ENCODE measurements at places on chromosomes 2 and 18. TPM values are rescaled to one million over a fixed set of nuclear protein-coding genes. Genes with fewer than 3 reads are reported as not detected.
A peak's percentile ranks its signal among the peaks of the same experiment; 100 is the strongest.

DNA sequence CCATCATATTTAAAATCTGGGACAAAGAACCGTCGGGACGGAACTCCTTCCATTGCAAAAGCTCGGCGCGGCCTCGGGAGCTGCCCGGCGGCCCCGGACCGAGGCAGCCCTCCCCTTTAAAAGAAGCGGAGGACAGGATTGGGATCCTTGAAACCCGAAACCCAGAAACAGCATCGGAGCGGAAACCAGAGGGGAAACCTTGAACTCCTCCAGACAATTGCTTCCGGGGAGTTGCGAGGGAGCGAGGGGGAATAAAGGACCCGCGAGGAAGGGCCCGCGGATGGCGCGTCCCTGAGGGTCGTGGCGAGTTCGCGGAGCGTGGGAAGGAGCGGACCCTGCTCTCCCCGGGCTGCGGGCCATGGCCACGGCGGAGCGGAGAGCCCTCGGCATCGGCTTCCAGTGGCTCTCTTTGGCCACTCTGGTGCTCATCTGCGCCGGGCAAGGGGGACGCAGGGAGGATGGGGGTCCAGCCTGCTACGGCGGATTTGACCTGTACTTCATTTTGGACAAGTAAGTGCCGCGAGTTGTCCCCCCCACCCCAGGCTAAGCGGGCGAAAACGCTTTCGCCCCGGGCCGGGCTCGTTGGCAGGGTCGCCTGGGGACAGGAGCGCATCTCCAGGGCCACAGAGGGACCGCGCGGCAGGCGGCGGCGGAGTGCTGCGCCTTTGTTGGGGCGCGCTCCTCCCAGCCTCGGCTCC is at the start of gene ANTXR1:
TSS of gene ANTXR1 (plus strand) at position 38 of the 698 bp plus-strand sequence. CDS start at position 359, 321 bp downstream.
- DNase-seq, result peak; percentile 32
- peak within 1 kb of the TSS; percentile 60 for H3K27ac ChIP-seq
- H3K27me3 ChIP-seq, result peaks cover 25% of the 10 kb centered on the region
- H3K4me3 ChIP-seq, result peak within 1 kb of the TSS; percentile 67

DNA sequence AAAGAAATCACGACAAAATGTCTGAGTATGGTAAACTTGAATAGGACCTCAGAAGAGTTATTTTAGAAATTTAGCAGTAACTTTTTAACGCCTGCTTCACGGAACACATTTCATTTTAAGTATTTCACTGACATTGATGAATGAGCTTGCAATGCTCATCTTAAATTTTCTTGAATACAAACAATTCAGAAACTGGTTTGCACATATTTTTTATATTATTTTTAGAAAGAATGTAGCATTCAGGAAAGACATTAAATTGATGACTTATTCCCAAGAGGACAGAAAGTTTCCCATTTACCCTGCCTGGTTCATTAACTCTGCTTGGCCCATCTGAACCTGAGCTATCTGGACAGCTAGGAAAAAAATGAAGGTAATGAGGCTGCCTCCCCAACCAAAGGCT is 89.3 kb downstream of the MBD2 start:
- no peak for DNase-seq
- no peaks in the 10 kb centered on the region for H3K27me3 ChIP-seq
- no peak overlapping the region for H3K27ac ChIP-seq
- H3K36me3 ChIP-seq, result no peaks in the 10 kb centered on the region

DNA sequence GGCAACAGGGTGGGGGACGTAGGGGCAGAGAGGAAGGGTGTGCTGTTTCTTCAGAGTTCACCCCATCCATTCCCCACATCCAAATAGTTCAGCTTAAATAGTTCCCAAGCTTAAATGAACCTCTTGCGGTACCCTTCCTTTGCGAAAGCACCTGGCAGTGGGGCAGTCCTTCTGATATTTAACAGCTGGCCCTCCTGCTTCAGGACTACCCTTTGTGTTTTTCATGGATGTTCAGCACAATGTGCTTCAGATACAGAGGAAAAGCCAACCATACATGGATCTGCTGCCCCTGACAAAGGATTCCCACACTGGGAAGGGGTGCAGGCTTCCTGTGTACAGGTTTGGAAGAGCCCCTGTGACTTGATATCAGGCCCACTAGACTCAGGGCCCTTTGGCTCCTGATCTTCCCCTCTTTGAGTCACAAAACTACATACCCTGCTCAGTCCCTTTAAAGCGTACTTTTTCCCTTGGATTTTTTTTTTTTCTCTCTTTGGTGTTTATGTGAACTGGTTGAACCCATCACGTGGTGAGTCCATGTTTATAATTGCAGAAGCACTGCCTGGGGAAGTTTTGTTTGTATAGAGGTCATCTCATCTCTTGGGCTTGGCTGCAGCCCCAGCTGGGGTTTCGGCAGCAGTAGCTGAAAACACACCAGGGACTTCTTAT is 45.3 kb upstream of the IGFBP5 start:
- H3K27ac ChIP-seq, result peak overlapping the region; percentile 57
- no peak overlapping the region for H3K4me3 ChIP-seq
- no peaks in the 10 kb centered on the region for H3K27me3 ChIP-seq
- no peak for DNase-seq
- peaks cover 22% of the 10 kb centered on the region for H3K4me1 ChIP-seq

GRCh38 chr2:5756272-5756671 is 64.1 kb downstream of the SOX11 start:
- no peak overlapping the region for H3K4me3 ChIP-seq
- no peak overlapping the region for H3K27ac ChIP-seq
- DNase-seq, result no peak

GRCh38 chr2:19359456-19359855 is 1.0 kb upstream of the OSR1 start:
- peaks cover 20% of the 10 kb centered on the region for H3K4me1 ChIP-seq
- no peak overlapping the region for H3K4me3 ChIP-seq

- H3K36me3 ChIP-seq, result no peaks in the 10 kb centered on the region
- no peaks in the 10 kb centered on the region for H3K27me3 ChIP-seq
- H3K4me3 ChIP-seq, result peak overlapping the region; percentile 82
- no peak for DNase-seq
Measured at GRCh38 chr2:46701152-46701551, 214.5 kb downstream of the MCFD2 start.

GRCh38 chr2:118813111-118813510 is 34.3 kb downstream of the EN1 start:
- no peak for DNase-seq
- H3K4me3 ChIP-seq, result no peak overlapping the region
- H3K27me3 ChIP-seq, result no peaks in the 10 kb centered on the region

DNA sequence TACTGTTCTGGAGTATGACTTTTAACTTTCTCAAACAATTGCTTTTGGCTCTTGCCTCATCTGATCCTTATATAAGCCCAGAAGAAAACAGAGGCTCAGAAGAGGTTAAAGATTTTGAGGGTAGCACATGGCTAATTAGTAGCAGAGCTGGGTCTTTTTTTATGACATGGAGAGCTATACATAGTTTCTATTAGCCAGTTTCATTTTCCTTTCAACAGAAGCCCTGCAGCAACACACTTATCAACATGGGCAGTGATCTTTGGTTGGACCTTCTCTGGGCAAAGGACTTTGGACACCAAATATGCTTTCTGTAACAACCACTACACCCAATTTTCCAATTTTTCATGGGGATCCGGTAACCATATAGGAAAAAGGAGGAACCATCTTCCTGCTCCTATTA is 64.9 kb downstream of the NCKAP5 start:
- no peak overlapping the region for H3K27ac ChIP-seq
- H3K27me3 ChIP-seq, result no peaks in the 10 kb centered on the region
- H3K36me3 ChIP-seq, result no peaks in the 10 kb centered on the region
- DNase-seq, result no peak
- no peak overlapping the region for H3K4me3 ChIP-seq

GRCh38 chr2:197097578-197098366 is 171.3 kb upstream of the PGAP1 start:
- H3K27me3 ChIP-seq, result no peaks in the 10 kb centered on the region
- no peak overlapping the region for H3K4me3 ChIP-seq
- H3K27ac ChIP-seq, result peak overlapping the region; percentile 38
- no peak for DNase-seq

DNA sequence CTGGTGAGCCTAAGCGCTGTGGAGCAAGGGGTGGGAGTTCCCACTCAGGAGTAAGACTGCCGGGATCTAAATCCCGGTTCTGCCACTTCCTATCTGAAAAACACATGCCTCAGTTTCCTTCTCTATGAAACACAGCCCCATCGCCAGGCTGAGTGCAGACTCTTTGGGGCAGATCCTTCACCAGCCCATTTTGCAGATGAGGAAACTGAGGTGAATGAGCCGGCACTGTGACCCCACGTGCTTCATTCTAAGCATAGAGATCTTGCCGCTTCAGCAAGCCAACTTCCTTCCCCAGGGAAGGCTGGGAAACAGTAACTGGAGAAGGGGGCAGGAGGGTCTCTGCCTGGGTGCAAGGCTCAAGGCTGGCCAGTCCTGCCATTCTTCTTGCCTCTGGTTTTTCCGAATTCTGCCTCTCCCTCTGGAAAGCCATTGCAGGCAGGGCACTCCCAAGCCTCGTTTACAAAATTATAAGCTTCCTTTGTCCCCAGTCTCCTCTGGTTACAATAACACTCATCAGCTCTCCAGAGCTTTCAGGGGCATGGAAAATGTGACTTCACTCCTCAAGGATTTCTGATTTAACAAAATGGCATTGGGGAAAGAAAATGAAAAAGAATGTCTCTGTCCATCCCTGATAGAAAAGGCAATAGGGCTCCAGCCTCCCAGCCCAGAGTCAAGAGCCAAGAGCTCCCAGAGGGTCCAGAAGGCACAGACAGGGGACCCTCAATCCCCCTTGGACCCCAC is 249.2 kb downstream of the TNS1 start:
- H3K27ac ChIP-seq, result no peak overlapping the region
- no peaks in the 10 kb centered on the region for H3K27me3 ChIP-seq
- H3K4me1 ChIP-seq, result peaks cover 4% of the 10 kb centered on the region
- DNase-seq, result no peak
- no peak overlapping the region for H3K4me3 ChIP-seq
- no peaks in the 10 kb centered on the region for H3K36me3 ChIP-seq

- H3K4me3 ChIP-seq, result no peak overlapping the region
- H3K27ac ChIP-seq, result peak overlapping the region; percentile 71
- no peaks in the 10 kb centered on the region for H3K27me3 ChIP-seq
- no peak for DNase-seq
- peaks cover 65% of the 10 kb centered on the region for H3K4me1 ChIP-seq
- H3K36me3 ChIP-seq, result no peaks in the 10 kb centered on the region
Measured at GRCh38 chr2:54603357-54603756, 120.1 kb upstream of the EML6 start.

DNA sequence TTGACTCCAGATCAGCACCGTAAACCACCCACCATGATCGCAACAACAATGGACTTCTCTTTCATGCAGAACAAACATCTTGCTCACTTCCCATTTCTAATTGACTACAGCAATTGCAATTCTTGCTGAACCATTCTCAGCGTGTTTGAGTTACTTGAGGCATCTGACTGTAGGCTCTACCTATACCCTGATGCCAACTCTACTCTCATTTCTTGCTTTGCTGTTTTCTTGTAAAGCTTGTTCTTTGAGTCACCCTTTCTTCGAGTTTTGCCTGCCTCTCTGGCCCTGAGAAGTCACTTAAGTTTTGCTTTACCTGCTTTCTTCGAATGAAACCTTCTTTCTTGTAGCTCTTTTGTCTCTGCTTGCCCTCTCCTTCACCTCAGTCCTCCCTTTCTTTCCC is 160.5 kb upstream of the RND3 start:
- H3K36me3 ChIP-seq, result no peaks in the 10 kb centered on the region
- no peak overlapping the region for H3K27ac ChIP-seq
- H3K4me3 ChIP-seq, result no peak overlapping the region

GRCh38 chr2:6973895-6974545 is 56.8 kb downstream of the RNF144A start:
- H3K27ac ChIP-seq, result no peak overlapping the region
- H3K36me3 ChIP-seq, result no peaks in the 10 kb centered on the region
- H3K4me1 ChIP-seq, result peaks cover 13% of the 10 kb centered on the region
- H3K4me3 ChIP-seq, result no peak overlapping the region
- DNase-seq, result no peak
- no peaks in the 10 kb centered on the region for H3K27me3 ChIP-seq

DNA sequence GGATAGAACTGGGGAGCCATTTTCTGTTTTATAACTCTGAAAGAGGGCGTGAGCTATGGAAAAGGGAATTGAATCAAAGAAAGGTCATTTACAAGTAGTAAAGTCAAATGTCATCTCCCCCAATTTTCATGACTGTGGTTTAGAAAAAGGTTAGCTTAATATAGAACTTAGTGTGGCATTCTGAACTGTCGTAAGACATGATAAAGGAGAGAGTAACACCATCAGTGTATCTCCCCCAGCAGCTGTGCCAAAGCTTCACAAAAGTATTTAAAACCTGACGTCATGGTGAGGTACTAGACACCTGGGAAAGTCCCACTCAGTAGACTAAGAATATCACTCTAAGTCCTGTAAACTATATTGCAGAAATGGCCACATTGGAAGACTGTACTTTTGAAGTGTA is 5.8 kb upstream of the IKZF2 start:
- H3K4me3 ChIP-seq, result no peak overlapping the region
- H3K4me1 ChIP-seq, result peaks cover 7% of the 10 kb centered on the region
- no peaks in the 10 kb centered on the region for H3K36me3 ChIP-seq
- H3K27ac ChIP-seq, result no peak overlapping the region

DNA sequence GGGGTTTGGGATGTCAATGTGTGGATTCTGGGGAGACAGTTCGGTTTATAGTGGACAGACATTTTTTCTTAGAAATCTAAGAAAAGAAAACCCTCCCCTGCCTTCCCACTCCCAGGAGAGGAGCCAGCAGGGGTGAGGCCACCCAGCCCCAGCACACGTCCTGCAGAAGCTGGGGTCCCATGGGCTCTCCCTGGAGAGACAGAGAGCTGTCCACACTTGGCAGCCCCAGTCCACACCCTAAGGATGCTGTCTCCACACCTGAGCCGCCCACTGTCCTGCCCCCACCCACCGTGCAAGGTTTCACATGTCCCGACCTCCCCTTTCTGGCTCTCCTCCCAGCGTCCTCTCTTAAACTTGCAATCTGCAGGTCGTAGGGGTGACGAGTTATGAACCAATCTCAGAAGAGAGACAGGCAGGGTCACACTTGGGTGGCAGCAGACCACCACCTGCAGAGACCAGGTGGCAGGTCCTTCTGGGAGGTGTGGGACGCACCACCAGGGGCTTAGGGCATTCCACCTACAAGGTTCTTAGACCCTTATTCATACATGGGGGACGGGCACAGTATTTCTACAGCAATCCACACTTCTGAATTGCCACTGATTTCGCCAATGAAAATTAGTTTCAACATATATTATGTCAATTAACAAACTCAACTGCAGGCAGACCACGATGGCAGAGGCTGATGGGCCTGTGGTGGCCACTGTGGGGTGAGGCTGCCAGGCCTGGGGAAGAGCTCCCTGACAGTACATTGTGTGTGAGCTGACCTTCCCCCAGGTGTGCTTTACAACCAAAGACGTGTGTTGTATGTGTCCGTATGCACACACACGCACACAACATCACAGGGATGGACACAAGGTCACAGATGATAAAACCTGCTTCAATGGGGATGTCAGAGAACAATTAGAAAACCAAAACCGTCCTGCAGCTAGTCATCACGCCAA is 158.5 kb downstream of the TPO start:
- H3K36me3 ChIP-seq, result no peaks in the 10 kb centered on the region
- no peaks in the 10 kb centered on the region for H3K27me3 ChIP-seq
- no peak for DNase-seq
- no peaks in the 10 kb centered on the region for H3K4me1 ChIP-seq
- no peak overlapping the region for H3K4me3 ChIP-seq
- H3K27ac ChIP-seq, result no peak overlapping the region

GRCh38 chr2:233428438-233428837 is 74.1 kb downstream of the DGKD start:
- no peaks in the 10 kb centered on the region for H3K36me3 ChIP-seq
- DNase-seq, result peak; percentile 52
- H3K4me3 ChIP-seq, result no peak overlapping the region
- H3K27ac ChIP-seq, result peak overlapping the region; percentile 97

Gene NCKAP5
- 0.55 TPM for total RNA-seq

Gene MLPH
- 6.9 TPM for total RNA-seq

Gene TRIM54
- total RNA-seq, result 219 TPM

Gene ABCB11
- total RNA-seq, result 0.10 TPM

Gene ID2
- 35.9 TPM for total RNA-seq

Gene CNTNAP5
- not detected for total RNA-seq
